Activated CD4-positive, alpha-beta T cell treated with anti-CD3 and anti-CD28 coated beads, Interleukin-2, amount 10 ng/mL, durations not matched to agents 7 days and 5 days (primary cell): ENCODE measurements at places on chromosomes 1 and 21.

- no peak for DNase-seq
Measured at GRCh38 chr1:230816018-230816417, 52.3 kb downstream of the C1orf198 start.

- no peak for DNase-seq
Measured at GRCh38 chr21:28272272-28272992, 720.2 kb downstream of the LTN1 start.

DNA sequence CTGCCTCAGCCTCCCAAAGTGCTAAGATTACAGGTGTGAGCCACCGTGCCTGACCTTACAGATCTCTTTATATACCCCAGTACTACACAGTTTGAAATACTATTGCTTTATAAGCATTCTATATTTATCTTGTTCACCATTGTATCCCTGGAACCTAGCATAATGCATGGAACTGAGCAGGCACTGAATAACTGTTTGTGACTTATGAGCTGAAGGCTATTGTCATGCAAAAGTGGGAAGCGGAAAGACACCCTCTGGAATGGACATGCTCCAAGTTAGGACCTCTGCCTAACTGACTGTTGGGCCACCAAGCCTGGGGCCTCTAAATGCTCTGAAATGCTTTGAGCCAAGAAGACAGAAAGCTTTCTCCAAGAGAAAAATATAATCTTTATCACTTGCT, 8.1 kb downstream of the LRRC41 start:
- no peak for DNase-seq

- peak; percentile 67 for DNase-seq
Measured at GRCh38 chr1:199041173-199041914, 402.5 kb downstream of the PTPRC start.

- DNase-seq = no peak
Measured at GRCh38 chr1:8720347-8720746, 97.1 kb downstream of the RERE start.

- DNase-seq = no peak
Measured at GRCh38 chr1:67948151-67949080, 102.0 kb downstream of the DIRAS3 start.

GRCh38 chr1:50348449-50349241, 74.6 kb downstream of the DMRTA2 start:
- DNase-seq = peak; percentile 65

GRCh38 chr1:226977643-226978431, 37.7 kb downstream of the COQ8A start:
- DNase-seq = no peak

DNA sequence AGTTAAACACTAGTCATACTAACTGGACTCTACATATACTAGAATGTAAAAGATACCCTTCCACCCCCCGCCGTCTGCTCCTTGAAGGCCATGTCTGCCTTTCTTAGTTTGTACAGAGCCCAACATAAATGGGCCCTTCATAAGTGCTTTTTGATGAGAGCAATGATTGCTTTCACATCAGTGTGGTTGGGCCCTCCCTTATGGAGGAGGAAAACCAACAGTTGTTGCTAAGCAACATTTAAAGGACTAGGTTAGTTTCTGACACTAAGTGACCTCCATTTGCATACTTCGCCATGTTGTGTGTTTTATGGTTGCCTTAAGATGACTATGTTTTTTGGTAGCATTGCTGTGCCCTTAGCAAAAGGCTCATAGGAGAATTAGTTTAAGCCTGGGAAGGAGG, 182.0 kb upstream of the SGIP1 start:
- DNase-seq = peak; percentile 67

GRCh38 chr21:39954570-39954969, 87.3 kb downstream of the PCP4 start:
- DNase-seq = no peak
